ENCODE measurements at places on chromosomes 6 and 20.

DNA sequence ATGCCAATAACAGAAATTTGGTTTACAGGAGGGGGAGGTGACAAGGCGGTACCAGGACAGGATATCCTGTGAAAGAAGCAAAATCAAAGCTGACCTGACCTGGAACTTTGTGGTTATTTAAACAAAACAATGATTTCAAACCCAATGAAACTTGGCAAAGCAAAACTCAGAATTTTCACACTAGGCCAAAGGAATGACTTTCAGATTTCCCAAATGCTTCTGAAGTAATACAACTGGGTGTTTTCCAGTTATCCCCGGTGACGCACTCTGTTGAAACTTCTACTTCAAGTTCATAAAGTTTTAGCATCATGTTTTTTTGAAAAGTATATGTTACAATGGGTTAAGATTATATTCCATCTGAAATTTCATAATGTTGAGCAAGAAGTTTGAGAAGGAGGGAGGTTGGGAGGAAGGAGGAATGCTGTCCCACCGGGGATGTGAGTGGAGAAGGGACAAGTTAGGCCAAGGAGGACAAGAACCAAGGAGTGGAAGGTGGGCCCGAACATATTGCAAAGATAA, 78.1 kb upstream of the TRAF3IP2 start:
- DNase-seq, result peak; percentile 79

DNA sequence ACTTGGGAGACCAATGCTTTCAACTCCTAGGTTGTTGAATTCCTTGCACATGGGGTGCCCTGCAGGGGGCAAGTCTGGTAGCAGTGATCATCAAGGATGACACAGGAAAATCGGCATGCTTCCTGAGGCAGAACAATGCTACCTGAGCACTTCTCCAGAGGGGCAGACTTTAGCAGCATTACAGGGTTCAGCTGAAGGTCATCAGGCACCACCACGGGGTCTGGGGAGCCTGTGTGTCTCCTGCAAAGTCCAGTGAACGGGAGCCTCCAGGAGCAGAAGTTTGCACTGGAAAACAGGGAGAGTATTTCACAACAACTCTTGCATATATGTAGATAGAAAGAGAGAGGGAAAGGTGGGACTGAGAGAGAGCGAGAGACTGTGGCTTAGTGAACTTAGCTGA, 10.2 kb downstream of the VSX1 start:
- DNase-seq, result no peak

- DNase-seq, result no peak
These were observed 66.1 kb upstream of the GLP1R start for GRCh38 chr6:38982470-38982869.

- DNase-seq, result no peak
These were observed 114.5 kb downstream of the SLC16A10 start for GRCh38 chr6:111201764-111202163.

- peak; percentile 92 for DNase-seq
These were observed 6.6 kb upstream of the ZNF184 start for GRCh38 chr6:27479319-27480182.

DNA sequence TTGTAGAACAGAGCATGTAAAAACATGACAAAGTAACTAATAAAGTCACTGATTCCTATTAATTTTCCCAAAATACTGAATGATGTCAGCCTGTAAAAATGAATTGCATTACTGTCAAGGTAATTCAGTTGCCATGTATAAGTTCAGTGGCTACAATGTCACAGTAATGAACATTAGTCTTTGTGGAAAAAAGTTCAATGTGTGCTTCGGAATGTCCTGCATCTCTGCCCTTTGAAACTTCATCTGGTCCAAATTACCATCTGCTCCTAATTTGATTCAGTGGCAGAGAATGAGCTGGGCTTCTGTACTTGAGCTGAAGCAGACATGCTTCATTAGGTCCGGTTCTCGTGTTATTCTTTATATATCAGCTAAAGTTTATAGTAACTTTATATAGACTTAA, 567.4 kb downstream of the COL12A1 start:
- no peak for DNase-seq

DNA sequence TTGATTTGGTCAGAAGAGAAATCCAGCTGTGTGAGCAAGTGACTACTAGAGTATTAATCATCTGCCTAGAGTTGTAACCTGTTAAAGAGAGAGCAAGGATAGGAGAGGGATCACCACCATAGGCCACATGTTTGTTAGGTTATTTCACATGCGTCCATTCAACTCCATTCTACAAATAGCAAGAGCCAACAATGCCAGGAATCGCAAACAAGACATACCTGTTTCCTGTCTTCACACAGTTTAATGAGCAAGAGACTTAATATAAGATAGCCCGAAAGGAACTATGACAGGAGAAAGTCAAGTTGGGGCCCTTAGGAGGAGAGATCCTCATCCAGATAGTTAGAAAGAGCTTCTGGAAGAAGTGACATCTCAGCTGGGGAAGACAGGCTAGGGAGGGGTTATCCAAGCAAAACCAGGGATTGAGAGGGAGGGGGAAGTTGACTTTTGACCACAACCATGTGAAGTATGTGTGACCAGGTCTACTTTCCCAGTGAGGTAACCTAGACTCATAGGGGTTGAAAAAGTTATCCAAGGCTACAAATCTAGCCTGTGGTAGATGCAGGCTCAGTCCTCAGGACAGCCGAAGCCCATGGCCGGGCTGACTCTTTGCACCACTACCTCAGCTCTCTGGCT, 147.4 kb downstream of the ALDH8A1 start:
- DNase-seq, result peak; percentile 35

DNA sequence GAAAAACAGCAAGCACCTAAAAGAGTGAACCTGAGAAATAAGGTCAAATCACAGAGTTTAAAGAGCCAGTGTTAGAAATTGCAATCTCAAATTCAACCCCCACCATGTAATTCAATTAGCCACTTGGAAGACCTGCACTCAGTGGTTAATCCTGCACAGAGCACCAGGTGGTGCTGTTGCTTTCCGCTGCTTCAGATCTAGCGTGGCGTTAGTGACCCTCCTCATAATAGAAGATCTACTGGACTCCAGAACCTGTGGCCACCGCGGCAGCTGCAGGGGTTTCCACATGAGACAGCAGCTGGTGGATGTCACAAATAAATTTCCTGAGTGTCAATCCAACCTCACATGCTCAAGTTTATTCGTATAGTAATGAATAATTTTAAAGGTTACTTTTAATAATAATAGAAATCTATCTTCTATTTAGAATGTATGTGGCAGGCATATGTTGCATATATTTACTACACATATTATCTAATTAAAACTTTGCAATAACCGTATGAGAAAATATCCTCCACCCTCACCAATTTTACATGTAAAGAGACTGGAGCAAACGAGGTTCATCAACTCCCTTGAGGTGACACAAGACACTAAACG, 84.4 kb downstream of the SYNE1 start:
- DNase-seq, result peak; percentile 65

DNA sequence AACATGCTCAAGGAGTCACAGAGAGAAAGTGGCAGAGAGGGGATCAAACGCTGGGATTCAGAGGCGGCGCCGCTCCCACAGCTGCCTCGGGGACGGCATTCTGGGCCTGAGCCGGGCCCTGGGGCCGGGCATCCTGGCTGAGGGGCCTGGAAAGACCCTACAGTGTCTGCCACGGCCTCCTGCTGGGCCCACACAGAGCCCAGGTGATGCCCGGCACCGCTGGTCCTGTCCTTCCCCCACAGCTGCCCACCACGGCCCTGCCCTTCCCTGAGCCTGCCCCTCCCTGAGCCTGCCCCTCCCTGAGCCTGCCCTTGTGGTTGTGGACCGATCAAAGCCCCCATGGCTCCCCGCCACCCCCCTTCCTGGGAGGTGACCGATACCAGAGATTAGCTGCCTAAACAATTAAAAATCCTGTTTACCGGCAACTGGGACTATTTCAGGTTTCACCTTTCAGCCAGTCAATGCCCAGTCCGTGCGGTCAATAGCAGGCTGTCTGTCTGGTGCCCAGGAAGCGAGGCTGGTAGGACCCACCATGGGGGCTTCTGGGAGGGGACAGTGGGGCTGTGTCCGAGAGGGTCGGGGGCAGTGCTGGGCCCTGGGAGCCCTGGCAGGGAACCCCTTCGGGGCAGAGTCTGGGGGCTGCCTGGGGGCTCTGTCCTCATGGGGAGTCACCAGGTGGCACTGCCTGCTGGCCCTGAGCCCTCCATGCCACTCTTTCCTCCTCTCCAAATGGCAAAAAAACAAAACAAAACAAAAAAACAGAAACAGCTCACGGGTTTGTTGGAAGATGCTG, 55.4 kb upstream of the GATA5 start:
- DNase-seq, result no peak

- no peak for DNase-seq
These were observed 243.5 kb upstream of the HS3ST5 start for GRCh38 chr6:114586298-114586697.

DNA sequence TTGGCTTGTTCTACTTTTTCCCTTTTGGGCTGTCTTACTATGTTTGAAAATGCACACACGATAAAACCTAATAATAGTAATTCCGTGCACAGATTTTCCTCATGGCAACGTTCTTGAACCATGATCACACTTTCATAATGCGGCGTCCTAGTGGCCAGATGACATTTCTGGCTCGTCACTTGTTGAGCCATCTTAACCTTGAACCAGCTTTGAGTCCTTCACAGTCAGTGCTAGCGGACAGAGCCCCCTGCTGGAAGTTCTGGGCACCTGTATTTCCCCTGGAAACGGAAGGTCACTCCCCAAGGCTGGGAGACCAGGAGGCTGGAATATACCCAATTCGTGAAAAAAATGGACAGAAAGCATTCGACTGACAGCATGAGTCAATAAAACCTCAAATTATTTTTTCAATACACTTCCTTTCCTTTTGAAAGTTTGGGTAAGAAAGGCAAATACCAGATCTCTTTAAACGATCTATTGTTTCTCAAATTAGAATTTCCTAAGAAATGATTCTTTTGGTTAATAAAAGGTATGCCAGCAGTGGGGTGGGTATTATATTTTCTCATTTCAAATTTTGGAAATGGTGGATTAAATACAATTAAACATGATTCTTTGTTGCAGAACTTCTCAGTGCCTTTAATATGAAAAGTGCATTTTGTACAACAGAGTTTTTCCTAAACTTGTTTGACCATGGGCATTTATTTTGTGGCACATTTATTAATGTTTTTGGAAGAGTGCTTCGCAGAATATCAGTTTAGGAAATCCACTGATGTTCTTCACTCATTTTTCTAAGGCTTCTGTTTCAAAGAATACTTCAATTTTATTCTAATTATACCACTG, 542.3 kb downstream of the QKI start:
- peak; percentile 78 for DNase-seq

DNA sequence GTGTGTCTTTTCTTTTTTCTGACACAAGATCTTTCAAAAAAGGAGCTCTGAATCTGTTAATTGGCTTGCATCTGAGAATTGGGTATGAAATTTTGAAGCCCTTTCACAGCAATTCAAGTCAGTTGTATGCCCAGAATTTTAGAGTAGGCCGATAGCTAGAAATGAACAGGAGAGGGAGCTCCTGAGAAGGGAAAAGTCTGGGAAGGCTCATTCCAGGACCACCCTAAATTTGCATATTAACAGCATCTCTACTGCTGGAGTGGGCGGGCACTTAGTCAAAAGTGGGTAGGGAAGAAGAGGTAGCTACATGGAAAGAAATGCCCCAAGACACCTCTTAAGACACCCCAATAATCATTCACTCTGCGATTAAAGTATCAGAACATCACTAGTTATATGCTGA, 928.3 kb downstream of the TBC1D32 start:
- no peak for DNase-seq

DNA sequence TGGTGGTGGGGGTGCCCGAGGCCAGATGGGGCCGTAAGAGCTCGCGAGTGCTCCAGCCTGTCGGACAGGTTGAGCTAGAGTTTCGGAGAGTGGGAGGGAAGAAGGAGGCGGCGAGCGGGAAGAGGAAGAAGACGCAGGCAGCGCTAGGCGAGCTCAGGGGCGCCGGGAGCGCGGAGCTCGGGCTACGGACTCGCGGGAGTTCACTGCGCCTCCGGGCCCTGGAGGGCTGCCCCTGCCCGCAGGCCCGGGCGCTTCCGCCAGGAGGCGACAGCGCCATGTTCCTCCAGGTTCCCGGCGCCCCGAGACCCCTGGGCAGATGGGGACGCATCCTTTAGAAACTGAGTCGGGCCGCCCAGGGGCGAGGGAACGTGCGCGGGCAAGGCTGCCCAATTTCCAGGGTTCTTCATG, 984 bp downstream of the TFAP2C start:
- DNase-seq, result peak; percentile 47

Measured in brain microvascular endothelial cell (primary cell).